ENCODE measurements at places on chromosomes 2 and 18.

DNA sequence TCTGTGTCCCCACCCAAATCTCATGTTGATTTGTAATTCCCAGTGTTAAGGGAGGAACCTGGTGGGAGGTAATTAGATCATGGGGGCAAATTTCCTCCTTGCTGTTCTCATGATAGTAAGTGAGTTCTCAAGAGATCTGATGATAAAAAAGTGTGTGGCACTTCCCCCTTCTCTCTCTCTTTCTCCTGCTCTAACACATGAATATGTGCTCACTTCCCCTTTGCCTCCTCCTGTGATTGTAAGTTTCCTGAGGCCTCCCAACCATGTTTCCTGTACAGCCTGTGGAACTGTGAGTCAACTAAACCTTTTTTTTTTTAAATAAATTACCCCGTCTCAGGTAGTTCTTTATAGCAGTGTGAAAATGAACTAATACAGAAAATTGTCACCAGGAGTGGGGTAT lies 380.0 kb downstream of the MEIS1 start:
- DNase-seq = no peak

GRCh38 chr2:46487667-46488335 lies 8.4 kb downstream of the TMEM247 start:
- DNase-seq = no peak

GRCh38 chr2:121279476-121280220 lies 5.4 kb downstream of the TFCP2L1 start:
- no peak for DNase-seq

DNA sequence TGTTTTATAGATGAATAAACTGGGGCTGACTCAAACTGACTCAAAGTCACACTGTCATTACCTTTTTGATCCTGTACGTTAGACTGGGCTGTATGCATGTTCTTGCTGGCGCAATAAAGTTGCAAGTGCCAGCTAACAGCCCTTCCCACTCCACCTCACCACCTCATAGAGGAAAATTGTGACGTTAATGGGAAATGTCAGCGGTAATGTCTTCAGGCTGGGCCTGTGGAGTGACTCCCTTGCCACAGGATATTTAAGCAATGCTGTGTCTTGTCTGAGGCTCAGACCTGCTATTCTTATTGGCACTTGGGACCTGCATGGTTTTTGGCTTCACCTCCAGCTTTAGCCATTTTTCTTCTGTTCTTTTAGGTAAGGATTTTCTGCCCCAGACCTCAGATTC lies 25.2 kb upstream of the CASP10 start:
- DNase-seq = no peak

DNA sequence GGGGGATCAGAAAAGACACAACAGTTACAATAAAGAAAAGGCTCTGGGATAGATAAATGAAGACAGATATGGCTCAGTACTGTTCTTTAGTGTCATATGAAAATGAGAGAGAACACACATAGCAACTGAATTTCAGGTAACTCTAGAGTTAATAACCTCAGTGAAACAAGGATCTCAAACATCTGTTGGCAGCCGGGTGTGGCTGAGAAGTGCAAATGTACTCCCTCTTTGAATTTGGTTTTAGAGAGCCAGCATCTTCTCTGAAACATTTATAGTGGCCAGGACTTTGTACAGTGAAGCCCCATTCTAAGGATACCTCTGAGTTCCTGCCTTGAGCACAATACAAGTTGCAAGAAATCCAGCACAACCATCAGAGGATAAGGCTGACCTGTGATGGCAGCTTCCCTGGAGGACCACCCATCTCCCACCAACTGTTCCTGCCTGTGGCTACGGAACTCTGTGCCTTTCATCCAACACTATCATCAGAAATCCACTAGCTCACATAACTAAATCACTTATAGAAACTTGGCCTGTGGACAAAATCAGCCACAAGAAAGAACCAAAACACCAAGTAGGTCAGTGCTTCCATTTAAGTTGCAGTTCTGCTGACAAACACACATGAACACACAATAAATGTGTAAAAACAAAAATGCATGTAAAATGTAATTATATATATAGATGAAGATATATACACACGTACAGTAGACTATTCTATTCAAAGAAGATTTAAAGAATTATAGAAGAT lies 37.3 kb upstream of the PEX13 start:
- DNase-seq = no peak

DNA sequence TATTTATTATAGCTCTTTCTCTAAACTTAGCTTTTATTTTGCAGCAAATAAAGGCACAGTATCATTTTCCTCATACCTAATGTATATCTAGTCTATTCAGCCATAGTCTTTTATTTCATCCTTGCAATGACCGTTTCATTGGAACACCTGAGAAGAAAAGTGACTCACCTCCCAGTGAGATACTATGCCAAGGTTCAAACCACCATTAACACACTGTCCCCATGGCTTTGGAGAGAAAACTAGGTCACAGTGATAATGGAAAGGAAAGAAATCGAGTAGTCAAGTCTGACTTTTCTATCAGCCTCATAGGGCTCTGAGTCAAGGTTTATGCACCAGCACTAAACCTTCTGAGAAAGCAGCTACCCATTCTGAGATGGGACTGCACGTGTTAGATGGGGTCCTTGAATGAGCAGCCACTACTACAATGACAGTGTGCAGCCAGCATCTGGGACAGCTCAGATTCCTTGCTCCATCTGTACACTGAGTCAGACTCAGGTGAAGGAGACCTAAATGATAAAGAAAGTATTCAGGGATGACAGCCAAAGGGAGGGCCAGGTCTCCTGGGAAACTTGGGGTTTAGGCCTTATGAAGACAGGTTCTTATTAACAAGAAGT lies 971.1 kb upstream of the ACVR2A start:
- DNase-seq = no peak

DNA sequence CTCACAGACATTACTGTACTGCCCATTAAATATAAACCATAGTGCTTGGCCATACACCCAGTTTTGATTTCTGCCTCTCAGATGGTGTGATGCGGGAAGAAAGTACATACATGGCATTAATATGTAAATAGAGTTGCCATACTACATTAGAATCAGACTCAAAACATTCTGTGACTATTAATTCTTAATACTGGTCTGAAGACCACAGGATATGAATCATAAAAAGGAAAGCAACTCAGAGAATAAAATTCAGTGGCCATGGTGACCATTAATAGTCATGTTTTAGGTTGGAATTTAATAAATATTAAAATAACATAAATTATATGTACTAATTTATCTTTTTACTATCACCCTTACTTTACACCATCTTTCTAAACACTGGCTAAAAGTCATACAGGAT lies 33.0 kb upstream of the WDR75 start:
- DNase-seq = no peak

DNA sequence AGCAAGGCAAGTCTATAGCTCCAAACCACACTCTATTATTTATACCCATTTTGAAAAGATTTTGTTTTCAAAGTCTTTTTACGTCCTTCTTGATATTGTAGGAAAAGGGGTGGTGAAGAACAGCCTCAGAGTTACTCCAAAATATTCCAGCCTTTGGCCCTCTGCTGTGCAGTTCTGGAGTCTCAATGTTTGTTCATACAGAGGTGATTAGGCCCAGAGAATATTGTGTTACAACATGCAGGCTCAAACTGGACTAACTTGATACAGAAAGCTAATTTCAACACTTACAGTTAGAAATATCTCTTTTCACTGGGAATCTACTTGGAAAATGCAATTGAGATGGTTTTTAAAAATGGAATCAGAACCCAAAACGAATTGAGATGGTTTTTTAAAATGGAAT lies 40.4 kb upstream of the SLC25A52 start:
- no peak for DNase-seq

GRCh38 chr2:70475266-70475665 lies 78.4 kb downstream of the TGFA start:
- no peak for DNase-seq

GRCh38 chr18:70194227-70194890 lies 11.1 kb downstream of the RTTN start:
- no peak for DNase-seq

DNA sequence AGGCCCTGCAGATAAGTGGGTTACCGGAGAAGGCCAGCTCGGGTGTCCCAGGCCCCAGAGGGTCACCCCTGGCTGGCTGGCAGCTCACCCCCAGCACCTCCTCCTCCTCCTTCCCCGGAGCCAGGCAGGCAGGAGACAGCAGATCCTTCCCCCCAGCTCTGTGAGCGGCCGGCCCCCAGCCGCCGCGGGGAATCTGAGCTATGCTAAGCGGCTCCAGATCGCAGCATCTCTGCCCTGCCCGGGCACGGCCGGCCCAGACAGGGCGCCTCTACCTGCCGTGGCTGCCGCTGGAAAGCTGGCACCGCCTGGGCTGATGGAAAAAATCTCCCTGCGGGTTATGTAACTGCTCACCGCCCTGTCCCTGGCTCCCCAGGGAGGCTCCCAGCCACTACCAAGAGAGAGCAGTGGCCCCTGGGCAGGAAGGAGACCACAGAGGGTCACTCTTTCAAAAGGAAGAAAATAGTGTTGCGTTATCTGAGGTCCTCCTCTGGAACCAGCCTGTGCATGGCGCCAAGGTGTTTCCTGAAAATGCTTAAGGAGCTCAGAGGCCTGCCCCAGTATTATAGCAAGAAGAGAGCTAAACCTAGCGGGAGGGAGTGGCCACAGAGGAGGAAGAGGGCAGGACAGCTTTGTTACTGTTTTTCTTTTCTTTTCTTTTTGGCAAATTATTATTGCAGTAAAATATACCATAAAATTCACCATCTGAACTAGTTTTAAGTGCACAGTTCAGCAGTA lies 179.0 kb downstream of the SMAD7 start:
- no peak for DNase-seq

GRCh38 chr2:241864850-241865213 lies 4.7 kb upstream of the RTP5 start:
- no peak for DNase-seq

GRCh38 chr18:12639990-12640880 lies 17.7 kb downstream of the SPIRE1 start:
- no peak for DNase-seq

DNA sequence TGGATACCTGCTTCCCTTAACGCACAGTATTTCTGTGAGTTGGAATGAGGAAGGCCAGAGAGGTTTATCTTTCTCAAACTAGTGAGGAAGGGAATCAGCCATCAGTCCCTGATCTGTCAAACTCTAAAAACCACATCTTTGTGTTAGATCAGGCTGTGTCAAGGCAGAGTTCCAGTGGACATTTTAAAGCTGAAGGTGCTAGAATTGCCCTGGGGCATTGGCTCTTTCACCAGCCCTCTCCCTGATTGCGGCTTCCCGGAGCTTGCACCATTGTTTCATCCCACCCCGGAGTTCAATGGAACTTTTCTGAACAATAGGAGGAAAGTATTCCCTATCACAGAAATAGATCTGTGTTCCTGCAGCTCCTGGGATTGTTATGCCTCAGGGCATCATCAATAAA lies 110.2 kb downstream of the RNF144A start:
- no peak for DNase-seq

DNA sequence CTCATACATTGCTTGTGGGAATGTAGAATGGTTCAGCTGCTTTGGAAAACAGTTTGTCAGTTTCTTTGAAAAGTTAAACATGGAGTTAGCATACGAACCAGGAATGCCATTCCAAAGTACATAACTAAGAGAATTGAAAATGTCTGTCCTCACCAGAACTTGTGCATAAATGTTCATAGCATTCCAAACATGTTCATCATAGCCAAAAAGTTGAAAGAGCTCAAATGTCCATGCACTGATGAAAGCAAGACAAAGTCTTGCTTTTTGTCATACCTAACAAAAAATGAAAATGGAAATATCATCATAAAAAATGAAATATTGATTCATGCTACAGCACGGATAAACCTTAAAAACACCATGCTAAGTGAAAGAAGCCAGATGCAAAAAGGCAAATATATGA lies 408.8 kb upstream of the UBE2E3 start:
- DNase-seq = no peak

GRCh38 chr2:148523315-148523714 lies 121.2 kb upstream of the EPC2 start:
- no peak for DNase-seq

- DNase-seq = no peak
Measured at GRCh38 chr2:199040522-199040921, 417.2 kb downstream of the SATB2 start.

GRCh38 chr2:231985823-231986261 lies 24.3 kb downstream of the DIS3L2 start:
- DNase-seq = no peak

GRCh38 chr2:182717416-182717815 lies 1.4 kb downstream of the DNAJC10 start:
- DNase-seq = no peak

Data from esophagus squamous epithelium (tissue), 5 donors.